HS-5 (cell line): ENCODE measurements at places on chromosomes 12 and 14.

DNA sequence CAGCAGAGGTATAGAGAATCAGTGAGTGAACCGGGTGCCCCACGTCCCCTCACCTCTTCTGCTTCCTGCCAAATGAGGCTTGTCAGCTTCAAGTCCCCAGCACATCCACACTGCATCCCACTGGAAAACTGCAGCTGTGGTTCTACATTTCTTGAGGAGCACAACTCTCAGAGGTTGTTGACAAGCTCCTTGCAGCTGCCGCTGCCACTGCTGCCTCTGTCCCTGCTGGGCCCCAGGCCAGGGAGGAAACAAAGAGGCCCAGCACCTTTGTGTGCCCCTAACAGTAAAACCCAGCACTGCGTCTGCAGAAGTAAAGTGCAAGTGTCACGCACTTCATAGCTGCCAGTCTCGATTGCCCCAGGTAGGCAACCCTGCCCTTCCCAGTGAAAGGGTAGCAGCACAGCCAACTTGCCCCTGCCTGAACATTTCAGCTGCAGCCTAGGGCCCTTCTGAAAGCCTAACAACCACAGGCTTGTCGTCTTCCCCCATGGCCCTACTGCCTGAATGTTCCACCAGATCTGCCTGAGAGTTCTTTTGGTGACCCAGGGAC lies 1162.1 kb upstream of the USP15 start:
- no peak for DNase-seq

- no peak for DNase-seq
Measured at GRCh38 chr12:1533205-1533601, 61.2 kb downstream of the FBXL14 start.

DNA sequence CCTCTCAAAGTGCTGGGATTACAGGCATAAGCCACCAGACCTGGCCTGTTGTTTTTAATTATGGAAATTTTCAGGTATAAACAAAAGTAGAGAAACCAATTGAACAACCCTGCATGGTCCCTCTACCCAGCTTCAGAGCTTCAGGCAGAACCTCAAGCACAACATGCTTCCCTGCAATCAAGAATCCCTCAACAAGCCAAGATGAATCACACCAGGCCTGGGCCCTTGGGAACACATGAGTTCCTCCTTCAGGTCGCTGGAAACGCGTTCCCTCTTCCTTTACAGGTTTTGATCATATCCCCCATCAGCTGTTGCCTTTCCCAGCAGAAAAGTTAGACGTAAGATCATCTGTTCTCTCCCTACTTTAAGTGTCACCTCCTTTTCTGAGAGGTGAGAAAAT lies 20.5 kb upstream of the CORO1C start:
- no peak for DNase-seq

GRCh38 chr12:100610666-100611430 lies 37.4 kb downstream of the GAS2L3 start:
- no peak for DNase-seq

DNA sequence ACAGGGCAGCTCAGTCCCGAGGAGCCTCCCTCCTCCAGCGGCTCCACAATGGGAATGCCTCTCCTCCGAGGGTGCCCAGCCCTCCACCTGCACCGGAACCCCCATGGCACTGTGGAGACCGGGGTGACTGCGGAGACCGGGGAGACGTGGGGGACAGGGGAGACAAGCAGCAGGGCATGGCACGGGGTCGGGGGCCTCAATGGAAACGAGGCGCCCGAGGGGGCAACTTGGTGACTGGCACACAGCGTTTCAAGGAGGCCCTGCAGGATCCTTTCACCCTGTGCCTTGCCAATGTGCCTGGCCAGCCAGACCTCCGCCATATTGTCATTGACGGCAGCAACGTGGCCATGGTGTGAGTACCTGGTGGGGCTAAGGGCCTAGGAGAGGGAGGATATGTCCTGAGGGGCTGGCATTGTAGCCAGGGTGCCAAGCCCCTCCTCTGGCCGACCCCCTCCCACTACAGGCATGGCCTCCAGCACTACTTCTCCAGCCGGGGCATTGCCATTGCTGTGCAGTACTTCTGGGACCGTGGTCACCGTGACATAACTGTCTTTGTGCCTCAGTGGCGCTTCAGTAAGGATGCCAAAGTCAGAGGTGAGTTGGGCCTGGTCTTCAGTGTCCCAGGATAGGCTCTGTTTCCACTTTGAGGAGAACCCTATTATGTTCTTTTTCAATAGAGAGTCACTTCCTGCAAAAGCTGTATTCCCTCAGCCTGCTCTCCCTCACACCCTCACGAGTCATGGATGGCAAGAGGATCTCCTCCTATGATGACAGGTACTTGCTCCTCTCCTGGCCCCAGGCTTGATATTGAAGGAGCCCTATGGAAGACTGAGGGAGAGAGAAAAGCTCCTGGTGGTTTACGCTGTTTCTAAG lies 2.7 kb downstream of the KHNYN start:
- DNase-seq: no peak

GRCh38 chr12:83040339-83040738 lies 353.6 kb downstream of the TMTC2 start:
- DNase-seq: no peak

DNA sequence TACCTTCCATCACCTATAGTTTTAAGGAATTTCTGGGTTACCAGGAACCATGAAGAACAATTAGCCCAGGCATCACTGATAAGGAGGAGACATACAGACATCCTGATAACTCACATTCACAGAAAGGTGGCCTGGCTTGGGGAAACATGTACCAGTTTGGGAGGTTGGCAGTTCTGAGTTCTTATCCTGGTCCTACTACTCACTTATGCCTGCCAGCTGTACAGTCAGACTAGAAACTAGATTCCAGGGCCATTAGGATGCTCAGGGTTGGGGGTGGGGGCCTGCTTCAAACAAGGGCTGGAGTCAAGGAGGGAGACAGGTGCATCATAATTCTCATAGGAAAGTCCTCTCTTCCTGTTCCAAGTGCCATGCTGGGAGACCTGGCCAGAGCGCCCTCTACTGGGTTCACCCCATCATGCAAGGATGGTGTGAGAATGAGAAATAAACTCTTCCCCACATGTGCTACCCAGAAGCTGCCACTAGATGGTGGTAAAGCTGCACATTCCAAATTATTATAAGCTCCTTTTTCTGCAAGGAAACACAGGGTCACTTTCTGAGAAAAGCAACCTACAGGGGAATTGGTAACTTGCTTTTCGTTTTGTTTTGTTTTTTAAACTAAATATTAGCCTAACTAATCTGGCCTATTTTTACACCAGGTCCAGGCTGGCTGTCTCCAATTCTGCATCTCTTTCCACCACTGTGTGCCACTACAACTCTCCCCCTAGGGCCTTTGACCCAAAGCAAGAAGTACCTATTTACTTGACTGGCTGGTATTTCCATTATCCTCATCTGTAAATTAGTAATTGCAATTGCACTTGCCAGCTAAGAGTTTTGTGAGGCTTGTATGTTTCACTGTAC lies 14.5 kb downstream of the OAS2 start:
- DNase-seq: peak; percentile 15

DNA sequence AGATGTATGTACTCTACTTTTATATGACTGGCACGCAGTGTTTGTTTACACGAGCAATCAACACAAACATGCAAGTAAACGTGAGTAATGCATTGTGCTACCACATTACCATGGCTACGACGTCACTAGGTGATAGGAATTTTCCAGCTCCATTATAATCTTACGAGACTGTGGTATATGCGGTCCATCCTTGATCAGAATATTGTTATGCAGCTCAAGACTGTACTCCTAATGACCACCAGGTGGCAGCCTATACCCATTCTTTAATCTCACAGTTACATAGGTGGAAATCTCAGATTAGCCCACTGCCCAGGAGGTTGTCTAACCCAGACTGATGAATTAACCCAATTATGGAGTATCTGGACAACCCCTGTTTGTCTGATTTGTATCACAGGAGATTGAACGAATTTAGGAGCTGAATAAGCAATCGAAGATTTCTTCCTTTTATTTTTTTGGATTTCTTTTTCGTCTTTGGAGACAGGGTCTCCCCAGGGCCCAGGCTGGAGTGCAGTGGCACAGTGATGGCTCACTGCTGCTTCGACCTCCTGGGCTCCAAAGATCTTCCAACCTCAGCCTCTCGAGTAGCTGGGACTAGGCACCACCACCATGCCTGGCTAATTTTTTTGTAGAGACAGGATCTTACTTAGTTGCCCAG lies 8.7 kb upstream of the TESPA1 start:
- peak; percentile 28 for DNase-seq

DNA sequence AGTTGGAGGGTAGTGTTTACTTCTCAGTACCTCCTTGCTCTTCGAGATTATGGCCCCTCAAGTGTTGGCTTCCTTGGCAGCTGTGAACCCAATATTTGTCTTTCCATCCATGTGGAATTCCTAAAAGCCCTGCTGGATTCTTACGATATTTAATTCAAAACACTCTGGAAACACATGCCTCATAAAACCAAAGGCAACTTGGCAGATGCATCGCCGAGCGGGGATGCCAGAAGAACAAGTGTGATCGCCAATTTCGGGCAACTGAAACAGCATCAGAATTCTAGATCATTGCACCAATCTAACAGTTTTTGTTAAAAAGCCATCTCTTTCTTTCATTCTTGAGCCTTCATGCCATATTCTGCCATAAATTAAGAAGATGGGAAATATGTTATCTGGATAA lies 934.4 kb downstream of the AACS start:
- DNase-seq: no peak

- no peak for DNase-seq
Measured at GRCh38 chr12:122868471-122869177, 27.3 kb downstream of the VPS37B start.

DNA sequence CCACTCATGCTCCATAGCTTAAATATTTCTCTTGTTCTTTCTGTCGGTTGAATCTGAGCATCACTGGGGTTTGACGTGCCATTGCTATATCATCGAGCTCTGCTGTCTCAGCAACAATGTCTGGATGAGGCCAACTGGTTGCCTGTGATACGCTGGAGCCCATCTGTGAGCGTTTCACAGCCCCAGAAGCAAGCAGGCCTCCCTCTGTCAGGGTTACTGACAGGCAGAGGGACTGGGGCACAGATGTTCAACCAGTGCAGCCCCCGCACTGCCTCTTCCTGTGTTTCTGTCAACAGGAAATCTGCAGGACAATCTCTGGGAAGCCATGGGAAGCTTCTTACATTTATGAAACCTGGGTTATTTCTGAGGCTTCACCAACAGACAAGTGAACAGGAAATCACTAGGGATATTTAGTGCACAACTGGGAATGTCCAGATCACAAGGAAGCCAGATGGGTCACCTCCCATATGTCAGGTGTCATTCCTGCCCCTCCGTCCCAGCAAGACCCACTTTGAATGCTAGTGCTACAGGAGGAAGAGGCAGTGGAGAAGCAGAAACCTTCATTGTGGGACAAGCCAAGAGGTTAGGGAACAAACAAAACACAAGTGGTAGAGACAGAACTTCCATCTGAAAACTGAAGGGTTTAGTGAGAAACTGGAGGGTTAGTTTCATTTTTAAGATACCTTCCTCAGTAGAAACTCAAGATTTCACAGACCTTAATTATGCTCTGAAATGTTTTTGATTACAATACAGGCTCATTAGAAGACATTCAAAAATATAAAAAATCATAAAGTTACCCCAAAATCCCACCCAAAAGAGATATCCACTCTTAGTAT lies 24.1 kb downstream of the DMAC2L start:
- no peak for DNase-seq

DNA sequence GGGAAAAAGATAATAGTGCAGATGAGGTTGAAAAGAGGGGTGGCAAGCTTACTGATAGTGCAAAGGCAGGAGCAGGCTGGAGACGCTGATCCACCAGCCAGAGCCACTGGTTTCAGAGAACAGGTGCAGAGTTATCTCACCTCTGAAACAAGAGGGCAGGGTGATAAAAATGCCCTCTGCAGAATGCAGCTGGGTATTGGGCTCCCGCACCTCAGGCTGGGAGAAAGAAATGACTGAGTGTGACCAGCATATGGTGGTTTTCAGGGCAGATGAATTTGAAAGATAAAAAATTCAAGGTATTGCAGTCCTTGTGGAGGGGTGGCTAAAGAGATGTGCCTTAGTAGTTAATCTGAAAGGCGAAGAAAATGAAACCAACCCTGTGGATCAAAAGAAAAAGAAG lies 2.9 kb upstream of the TMEM30B start:
- DNase-seq: no peak

DNA sequence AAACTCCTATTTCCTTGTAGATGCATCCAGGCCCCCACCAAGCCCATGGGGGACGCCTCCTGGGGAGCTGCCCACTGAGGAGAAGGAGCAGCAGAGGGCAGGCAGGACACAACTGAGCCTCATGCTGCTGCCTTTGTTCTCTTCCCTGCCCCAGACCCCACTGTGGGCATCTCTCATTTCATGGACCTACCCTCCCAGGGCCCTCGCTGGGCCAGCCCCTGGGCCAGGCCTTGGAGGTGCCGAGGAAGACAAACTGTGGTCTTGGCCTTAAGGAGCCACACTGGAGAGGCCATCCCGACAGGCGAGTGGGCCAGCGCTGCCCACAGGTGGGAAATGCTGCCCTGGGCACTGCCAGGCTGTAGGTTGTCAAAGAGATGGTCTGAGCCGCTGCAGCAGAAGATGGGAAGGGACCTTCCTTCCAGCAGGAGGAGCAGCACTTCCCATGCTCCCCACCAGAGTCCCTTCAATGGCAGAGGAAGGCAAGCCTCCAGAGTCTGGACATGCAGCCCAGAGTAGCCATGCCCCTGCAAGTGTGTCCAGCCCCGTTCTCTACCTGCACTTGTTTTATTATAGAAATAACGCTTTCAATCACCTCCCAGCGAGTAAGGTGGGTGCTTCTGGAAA lies 147.4 kb downstream of the BCL11B start:
- no peak for DNase-seq

DNA sequence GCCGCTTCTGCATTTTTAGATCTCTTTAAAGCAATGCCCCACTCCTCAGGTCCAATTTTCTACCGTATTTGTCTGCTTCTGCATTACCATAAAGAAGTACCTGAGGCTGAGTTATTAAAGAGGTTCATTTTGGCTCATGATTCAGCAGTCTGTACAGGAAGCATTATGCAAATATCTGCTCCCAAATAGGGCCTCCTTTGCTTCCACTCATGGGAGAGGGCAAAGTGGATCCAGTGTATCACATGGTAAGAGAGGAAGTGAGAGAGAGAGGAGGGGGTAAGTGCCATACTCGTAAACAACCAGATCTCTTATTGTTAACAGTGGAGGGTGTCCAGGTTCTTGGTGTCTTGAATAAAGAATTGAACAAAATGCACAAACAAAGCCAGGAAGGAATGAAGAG lies 316.1 kb upstream of the SEL1L start:
- no peak for DNase-seq

GRCh38 chr12:124929649-124930419 lies 15.4 kb upstream of the UBC start:
- no peak for DNase-seq

DNA sequence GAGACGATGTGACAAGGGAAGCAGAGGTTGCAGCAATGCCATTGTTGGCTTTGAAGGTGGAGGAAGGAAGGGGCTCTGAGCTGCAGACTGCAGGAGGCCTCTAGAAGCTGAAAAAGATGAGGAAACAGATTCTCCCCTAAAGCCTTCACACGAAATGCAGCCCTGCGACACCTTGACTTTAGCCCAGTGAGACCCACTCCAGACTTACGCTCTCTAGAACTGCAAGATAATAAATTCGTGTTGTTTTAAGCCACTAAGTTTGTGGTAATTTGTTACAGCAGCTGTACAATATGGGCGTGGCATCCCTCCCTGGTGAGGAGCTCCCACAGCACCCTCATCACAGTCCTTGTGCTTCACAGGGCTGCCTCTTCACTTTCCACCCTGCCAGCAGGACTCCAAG lies 53.2 kb downstream of the GOLGA5 start:
- no peak for DNase-seq

- no peak for DNase-seq
Measured at GRCh38 chr12:46160101-46160980, 108.5 kb downstream of the SLC38A1 start.
